ENCODE measurements at places on chromosomes 1 and 21.

GRCh38 chr21:43609501-43610340 is 49.6 kb downstream of the HSF2BP start:
- peak; percentile 51 for ATAC-seq

DNA sequence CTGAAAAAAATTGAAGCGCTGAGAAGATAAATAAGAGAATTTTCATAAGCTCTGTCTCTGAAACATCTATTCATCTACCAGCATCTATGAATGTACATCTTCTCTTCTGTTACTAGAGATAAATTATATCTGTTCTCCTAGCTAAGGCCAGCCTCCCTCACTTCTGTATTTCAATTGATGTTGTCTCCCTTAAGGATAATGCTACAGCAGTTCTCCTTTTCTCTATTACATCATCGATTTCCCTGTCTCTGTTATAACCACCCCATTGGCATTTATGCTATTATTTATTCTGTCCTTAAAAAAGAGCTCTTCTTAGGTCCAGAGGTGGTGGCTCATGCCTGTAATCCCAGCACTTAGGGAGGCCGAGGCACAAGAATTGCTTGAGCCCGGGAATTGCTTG is 42.9 kb upstream of the TMCO2 start:
- ATAC-seq: no peak

DNA sequence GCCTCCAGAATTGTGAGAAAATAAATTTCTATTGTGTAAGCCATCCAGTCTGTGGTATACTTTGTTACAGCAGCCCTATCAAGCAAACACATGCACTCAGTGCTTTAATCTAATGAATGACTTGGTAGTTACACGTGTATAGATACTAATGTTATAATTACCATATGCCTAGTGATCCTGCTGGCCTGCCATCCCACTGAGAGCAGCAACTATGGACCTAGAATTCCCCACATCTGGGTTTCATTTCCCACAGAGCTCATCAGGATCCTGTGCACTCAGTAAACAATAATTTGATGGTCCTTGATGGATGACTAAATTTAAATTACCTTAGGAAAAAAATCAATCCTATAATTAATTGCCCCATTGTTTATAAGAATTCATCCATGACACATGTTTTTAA is 86.5 kb upstream of the RGS1 start:
- ATAC-seq: no peak

DNA sequence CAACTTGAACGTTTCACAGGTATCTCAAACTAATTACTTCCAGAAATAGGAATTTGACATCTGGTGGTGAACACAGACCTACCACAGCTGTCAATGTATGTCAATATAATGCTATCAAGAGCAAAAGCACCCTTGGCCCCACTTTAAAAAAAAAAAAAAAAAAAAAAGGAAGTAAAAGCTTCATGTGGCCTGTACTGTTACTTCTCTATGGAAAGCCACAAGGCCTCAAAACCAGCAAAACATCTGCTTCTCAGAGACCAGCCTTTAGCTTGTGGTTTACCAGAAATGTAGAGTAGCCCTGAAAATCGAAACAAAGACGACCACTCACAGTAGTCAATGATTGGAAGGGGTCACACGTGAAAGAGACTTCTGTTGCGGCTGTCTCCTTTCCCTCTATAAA is 109.6 kb downstream of the SLC45A1 start:
- ATAC-seq: no peak

DNA sequence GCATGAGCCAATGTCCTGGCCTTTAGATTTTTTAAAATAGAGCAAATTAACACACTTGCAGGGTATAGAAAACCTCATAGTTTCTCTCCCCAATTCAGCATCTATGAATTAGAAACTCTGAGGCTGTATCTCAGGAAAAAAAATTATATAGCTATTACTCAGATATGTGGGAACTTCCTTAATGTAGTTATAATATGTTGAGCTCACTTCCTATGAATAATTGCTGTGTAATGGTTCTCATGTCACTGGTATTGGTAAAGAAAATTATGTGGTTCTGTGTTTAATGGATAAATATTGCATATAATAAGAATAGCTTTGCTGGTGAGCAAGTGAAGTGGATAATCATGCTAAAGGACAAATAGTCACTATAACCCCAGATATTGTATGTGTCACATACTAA is 2019.8 kb downstream of the NCAM2 start:
- no peak for ATAC-seq

DNA sequence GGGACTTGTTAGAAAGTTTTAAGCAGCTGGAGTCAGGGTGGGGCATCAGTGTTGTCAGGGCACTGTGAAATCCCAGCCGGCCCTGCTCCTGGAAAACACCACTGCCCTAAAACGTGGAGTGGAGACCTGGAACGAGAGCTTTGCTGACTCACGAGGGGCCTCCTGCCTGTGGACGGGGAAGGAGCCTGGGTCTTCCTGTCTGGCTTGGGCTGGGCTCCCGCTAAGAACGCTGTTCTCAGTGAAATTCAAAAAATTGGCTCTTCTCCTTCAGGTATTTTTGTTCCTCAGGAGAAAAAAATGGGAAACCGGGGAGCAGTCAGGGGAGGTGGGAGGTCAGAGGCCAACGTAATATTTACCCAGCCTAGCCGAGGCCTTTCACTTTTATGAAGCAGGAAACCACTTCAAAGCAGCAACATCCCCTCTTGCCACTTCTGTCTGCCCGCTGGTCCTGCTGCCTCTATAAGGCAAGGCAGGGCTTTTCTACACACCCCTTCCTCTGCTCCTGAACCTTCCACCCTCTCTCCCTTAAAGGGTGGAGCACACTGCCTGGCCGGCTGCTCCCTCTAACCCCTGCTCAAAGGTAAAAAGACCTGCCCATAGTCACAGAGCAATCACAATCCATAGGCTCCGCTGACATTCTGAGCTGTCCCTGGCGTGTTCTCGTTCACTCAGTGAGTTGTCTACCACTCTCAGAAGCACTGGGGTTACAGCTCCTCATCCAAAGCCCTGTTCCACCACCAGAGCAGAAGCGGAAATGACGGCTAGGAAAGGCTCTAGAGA is 8.0 kb downstream of the PLXNA2 start:
- no peak for ATAC-seq

- no peak for ATAC-seq
Measured at GRCh38 chr1:118933051-118933781, 54.9 kb downstream of the TBX15 start.

DNA sequence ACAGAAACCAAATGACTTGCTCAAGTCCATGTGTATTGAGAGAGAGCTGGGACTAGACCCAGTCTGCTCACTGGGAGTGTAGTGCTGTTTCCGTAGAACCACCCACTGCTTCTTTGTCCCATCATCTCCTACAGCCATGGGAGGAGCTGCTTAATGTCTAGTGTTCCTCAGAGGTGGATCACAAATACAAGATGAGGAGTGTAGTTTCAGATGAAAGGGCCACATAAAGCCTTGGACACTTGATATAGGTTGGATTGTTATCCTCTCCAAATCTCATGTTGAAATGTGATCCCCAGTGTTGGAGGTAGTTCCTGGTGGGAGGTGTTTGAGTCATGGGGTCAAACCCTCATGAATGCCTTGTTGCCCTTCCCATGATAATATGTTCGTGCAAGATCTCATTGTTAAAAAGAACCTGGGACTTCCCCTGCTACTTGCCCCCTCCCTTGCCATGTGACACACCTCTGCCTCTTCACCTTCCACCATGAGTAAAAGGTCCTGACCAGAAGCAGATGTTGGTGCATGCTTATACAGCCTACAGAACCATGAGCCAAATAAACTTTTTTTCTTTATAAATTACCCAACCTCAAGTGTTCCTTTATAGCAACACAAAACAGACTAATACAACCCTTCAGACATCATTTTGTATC is 127.5 kb upstream of the DNAH14 start:
- ATAC-seq: no peak

- peak; percentile 74 for ATAC-seq
Measured at GRCh38 chr1:95953015-95953414, 719.0 kb downstream of the RWDD3 start.

DNA sequence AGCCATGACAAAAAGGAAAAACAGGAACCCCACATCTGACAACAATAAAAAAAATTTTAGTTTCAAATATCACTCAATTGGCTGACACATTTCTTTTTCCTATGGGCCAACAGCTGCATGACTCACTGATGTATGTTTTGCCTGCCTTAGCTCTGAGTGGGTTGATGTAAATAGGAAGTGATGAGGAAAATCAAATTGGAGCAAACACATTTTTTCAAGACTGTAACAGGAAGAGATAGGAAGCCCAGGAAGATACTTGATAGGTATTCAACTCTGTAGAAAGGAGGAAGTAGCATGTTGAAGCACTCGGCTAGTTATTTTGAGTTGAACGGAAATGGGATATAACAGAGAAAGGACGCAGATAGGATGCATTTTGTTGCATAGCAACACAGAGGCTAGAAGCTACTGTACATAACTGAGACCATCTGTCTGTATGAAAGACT is 168.0 kb upstream of the NR5A2 start:
- no peak for ATAC-seq

DNA sequence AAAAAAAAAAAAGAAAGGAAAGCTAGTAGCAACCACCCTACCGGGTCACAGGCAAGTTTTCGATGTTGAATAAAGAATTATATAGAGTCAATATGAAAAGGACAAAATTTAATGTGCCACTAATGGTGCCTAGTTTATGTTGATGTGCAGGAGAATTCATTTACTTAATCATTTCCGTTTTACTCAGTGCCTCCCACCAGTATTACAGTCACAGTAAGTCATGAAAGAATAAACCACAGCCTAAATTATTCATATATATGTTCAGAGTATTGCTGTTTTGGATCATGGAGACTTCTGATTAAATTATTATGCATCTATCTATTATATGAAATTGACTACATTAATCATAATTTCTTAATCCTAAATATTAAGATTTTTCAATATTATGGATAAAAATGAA is 35.3 kb downstream of the FNBP1L start:
- no peak for ATAC-seq

GRCh38 chr1:30366911-30367310 is 356.5 kb downstream of the MATN1 start:
- no peak for ATAC-seq

DNA sequence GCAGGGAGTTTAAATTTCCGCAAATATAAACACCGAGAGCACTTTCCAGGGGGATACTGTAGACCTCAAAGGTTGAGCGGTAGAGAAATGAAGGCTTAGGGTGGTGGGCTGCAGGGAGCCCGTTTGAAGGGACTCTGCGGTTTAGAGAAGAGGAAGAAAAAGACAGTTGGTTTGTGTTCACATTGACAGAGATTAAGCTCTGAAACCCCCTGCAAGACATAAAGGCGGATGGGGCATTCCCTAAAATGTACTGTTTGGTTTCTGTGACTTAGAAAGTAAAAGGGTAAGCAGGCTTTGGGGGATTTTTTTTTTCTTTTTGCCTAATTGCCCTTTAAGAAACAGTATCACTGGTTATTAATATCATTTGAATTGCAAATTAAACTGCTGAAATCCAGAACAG is 1.3 kb downstream of the KAZN start:
- ATAC-seq: no peak

DNA sequence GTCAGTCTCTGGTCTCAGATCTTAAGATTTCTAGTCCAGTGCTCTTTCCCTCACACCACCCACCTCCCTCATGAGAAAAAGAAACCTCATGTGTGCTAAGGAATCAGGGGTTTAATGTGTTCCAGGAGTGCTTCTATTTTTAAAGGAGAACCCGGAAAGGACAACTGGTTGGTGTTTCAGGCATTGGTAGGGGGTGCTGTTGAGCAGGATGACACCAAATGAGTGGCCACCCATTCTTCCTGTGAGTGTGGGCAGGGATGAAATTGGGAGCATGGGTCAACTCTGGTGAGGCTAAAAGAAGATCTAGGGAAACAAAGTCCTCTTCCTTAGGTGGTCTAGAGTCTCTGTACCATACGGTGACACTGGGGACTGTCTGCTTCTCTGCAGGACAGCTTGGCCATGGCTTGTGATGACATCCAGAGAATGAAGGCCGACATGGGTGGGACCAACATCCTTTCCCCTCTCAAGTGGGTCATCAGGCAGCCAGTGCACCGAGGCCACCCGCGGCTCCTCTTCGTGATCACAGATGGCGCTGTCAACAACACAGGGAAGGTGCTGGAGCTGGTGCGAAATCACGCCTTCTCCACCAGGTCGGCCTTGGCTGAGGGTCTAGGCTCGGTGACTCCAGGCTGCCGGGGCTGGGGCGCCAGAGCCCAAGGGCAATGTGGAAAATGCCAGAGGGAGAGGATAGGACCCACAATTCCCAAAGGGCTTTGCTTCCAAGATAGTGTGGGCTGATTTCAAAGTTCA is 39.3 kb downstream of the VWA5B1 start:
- no peak for ATAC-seq

Measured in esophagus mucosa (tissue), 1 donor.